ENCODE measurements at places on chromosomes 12 and 14. TPM values are rescaled to one million over a fixed set of nuclear protein-coding genes. Genes with fewer than 3 reads are reported as not detected.

SERPINA9 gene
- not detected for total RNA-seq

TMEM179 gene
- total RNA-seq: 0.28 TPM

CLECL1 gene
- not detected for total RNA-seq

DIO2 gene
- 6.5 TPM for total RNA-seq

IL23A gene
- total RNA-seq: 1.0 TPM

MMP14 gene
- 0.51 TPM for total RNA-seq

VPS37B gene
- 31.0 TPM for total RNA-seq

COX8C gene
- total RNA-seq: not detected
